GM23248 (cell line): ENCODE measurements at places on chromosomes 5 and 9. TPM values are rescaled to one million over a fixed set of nuclear protein-coding genes. Genes with fewer than 3 reads are reported as not detected.

PLAC8L1 gene
- total RNA-seq = 2.3 TPM in 1 of 2 replicates, not detected in the other

IFNK gene
- not detected in 2 replicates for total RNA-seq

BTNL9 gene
- total RNA-seq = not detected in 2 replicates

FAM151B gene
- 3.4 and 7.8 TPM in 2 replicates for total RNA-seq

IRX1 gene
- 25.9 and 32.5 TPM in 2 replicates for total RNA-seq

POLR3G gene
- total RNA-seq = 1.5 and 8.8 TPM in 2 replicates

OR1B1 gene
- not detected in 2 replicates for total RNA-seq

GNA14 gene
- total RNA-seq = 0.11 TPM in 1 of 2 replicates, not detected in the other

PAPPA gene
- total RNA-seq = 30.3 and 31.5 TPM in 2 replicates

CCDC187 gene
- total RNA-seq = not detected in 2 replicates

OBP2B gene
- total RNA-seq = not detected in 2 replicates

MEIKIN gene
- not detected in 2 replicates for total RNA-seq

C5orf52 gene
- not detected in 2 replicates for total RNA-seq

NR2F1-AS1 gene
- total RNA-seq = 8.3 and 13.4 TPM in 2 replicates
